Fibroblast of gingiva (primary cell): ENCODE measurements at places on chromosomes 7 and 10.

DNA sequence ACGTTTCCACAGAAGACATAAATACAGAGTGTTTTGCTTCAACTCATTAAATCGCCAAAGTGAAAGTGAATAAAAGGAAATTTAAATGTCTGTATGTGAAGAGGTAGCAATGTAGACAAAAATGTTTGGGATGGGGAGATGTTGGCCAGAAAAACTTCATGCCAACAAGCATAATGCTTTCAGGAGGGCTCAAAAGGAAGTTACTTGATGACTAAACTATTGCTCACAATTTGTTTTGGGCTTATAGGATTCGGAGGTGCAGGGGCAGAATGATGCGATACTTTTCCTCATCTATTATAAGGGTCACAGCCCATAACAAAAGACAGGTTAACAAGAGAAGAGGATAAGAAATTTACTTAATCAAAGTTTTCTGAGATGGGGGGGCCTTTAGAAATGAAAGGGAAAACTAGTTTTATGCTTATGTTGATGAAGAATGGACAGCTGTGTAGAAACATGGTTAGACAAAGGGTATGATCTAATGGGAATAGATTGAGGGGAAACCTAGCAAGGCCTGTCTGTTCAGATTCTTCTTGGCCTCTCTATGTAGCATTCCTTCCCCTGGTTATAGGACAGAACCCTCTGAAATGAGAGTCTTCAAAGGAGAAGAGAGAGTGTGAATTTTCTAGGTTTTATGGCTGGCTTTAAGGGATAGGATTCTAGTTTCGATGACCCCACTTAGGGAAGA, 898.6 kb downstream of the LRMDA start:
- DNase-seq: no peak

GRCh38 chr10:76645341-76645740, 992.3 kb downstream of the KCNMA1 start:
- DNase-seq: no peak

- no peak for DNase-seq
Observed at GRCh38 chr10:127698886-127699285, 38.1 kb upstream of the FOXI2 start.

DNA sequence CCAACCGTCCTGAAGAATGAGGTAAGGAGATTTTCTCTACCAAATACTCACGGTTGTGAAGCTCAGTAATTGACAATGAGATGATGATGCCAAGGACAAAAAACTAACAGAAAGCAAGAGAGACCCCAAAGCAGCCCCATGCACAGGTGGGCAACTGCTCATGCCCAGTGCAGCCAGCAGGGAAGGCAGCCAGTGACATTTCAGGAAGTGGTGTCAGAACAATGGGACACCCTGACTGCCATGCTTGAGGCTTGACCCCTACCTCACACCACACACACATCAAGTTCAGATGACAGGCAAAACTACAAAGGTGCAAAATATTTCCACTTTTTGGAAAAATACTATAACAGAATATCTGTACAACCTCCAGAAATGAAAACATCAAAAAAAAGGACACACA, 66.9 kb downstream of the CFAP46 start:
- DNase-seq: no peak

DNA sequence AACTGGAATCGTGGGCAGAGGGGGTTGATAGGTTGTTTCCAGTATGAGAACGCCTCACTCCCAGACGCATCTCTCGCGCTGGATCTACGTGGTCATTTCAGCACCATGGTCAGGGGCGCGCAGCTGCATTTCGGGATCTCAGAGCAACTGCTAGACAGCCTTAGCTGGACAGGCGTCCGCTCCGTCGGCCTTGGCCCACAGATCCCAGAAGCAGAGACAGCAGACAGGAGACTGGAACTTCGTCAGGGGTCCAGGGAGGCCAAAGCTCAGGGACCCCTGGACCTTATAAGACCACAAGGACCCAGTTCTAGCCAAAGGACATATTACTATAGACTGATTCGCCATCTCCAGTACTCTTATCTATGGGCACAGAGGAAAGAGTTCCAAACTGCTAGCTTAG, 5.3 kb downstream of the NEUROG3 start:
- peak; percentile 37 for DNase-seq

GRCh38 chr10:609868-610545, 79.5 kb downstream of the DIP2C start:
- DNase-seq: no peak
